ENCODE measurements at places on chromosomes 3 and 15.

- no peak for DNase-seq
Observed at GRCh38 chr15:100186960-100187359, 154.8 kb downstream of the ADAMTS17 start.

GRCh38 chr3:49618412-49618811 is 55.7 kb upstream of the APEH start:
- no peak for DNase-seq

GRCh38 chr3:50211930-50212329 is 6.9 kb downstream of the SLC38A3 start:
- no peak for DNase-seq

DNA sequence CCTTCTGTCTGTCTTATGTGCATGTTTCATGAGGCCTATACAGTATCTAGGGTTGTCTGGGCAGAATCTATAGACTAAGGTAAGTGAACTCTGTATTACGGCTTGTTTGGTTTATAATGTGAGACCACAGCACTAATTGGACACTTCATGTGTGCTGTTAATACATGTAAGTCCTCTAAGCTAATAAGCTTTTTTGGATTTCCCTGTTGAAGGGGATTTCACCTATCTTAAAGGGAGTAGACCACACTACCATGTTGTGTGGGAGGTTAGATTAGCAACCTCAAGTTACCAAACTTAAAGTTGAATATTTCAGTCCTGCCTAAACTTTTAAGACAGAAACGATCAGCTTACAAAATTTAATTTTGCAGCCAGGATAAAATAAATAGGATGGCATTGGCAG is 189.8 kb upstream of the GOLIM4 start:
- no peak for DNase-seq

- no peak for DNase-seq
Observed at GRCh38 chr3:177721864-177722785, 524.8 kb upstream of the TBL1XR1 start.

GRCh38 chr3:140733623-140734022 is 55.8 kb downstream of the TRIM42 start:
- no peak for DNase-seq

- no peak for DNase-seq
Observed at GRCh38 chr3:68360492-68360891, 571.9 kb downstream of the TAFA4 start.

GRCh38 chr15:82135638-82136037 is 89.8 kb upstream of the MEX3B start:
- no peak for DNase-seq

GRCh38 chr3:101925564-101925963 is 76.2 kb downstream of the NFKBIZ start:
- DNase-seq: no peak

DNA sequence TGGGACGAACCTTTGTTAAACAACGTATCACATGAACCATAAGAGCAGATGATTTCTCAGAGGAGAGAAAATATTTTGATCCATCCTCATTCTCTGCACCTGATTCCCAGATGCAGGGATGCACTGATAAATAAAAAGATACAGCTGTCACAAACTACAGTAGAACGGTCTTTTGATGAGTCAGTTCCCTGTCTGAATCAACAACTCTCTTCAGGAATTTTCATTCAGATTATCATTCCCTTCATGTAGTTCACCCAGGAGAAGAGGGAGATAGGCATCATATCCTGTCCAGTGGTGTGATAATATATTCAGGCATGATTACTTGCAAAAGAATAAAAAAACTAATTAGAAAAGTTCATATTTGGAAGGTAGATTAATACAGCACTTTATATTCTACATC is 521.5 kb downstream of the PYDC2 start:
- no peak for DNase-seq

DNA sequence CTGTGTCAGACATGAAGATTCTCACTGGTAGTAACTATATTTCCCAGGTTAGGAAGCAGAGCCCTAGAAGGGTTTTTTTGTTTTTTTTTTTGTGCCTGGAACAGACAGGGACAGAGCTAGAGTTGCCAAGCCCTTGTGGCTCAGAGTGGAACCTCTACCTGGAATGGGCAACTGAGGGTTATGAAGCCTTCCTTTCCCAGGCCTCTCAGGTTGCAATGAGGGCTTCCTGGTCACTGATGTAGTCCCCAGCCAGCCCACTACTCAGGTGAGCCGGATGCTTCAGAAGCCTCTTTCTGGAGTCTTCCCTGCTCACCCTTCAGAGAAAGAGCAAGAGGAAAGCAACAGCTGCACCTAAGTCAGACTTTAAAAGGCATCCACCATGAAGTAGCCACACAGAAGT is 48.8 kb upstream of the MANF start:
- no peak for DNase-seq

GRCh38 chr3:454986-455385 is 258.4 kb downstream of the CHL1 start:
- no peak for DNase-seq

DNA sequence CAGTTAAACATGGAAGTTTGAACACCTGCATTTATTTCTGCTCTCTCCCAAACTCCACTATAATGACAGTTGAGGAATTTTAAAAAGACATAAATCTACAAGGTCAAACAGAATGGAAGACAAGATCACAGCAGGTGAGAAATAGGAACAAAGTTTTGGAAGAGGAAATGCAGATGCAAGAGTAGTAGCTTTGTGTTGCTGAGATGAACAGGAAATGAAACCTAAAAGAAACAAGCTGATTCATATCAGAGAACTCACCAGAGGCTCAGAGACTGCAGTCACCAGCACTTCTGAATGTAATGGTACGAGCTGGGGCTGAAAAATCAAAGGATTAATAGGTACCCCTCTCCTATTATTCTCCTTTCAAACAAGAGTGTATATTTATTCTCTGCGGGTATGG is 459.9 kb downstream of the RAP2B start:
- DNase-seq: no peak

DNA sequence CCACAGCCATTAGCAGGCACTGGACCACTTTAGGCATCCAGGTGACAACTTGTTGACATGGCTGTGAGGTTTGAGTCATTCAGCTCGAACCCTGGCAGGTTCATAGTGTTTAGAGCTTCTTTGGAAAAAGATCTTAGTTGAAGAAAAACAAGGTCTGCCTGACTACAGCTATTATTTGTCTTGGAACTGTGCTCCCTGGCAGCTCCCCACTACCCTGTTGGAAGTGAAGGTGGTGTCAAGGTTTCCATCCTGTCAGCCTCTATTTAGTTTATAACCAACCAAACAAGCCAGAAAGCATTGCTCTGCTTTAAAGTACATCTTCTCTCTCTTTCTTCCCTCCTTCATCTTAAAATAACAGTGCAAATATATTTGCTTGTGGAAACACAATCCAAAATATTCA is 56.8 kb downstream of the KAT2B start:
- DNase-seq: no peak

GRCh38 chr15:49495993-49496753 is 73.1 kb downstream of the FGF7 start:
- no peak for DNase-seq

DNA sequence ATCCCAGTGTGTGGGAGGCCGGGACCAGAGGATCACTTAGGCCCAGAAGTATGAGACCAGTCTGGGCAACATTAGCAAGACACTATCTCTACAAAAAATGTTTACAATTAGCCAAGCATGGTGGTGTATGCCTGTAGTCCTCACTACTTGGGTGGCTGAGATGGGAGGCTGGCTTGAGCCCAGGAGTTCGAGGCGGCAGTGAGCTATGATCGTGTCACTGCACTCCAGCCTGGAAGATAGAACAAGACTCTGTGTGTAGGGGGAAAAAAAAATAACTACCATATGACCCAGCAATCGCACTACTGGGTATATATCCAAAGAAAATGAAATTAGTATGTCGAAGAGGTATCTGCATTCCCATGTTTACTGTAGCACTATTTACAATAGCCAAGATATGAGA is 22.6 kb downstream of the RYK start:
- no peak for DNase-seq

DNA sequence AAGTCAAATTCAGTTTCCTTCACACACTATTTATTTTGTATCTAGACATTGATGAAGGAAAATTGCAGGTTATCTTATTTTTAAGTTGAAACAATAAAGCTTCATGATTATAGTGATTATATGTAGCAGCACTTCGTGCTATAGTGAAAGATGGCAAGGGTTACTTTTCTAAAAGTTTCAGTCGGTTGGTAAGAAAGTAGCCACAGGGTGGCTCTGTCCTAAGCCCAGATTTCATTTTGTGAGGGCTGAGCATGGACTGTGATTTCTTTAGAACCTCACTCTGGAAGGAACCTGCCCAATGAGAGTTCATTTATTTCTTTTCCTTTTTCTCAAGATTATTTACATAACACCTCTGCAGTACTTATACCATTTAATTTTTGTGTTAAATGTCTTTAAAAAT is 66.5 kb downstream of the NME9 start:
- DNase-seq: no peak

DNA sequence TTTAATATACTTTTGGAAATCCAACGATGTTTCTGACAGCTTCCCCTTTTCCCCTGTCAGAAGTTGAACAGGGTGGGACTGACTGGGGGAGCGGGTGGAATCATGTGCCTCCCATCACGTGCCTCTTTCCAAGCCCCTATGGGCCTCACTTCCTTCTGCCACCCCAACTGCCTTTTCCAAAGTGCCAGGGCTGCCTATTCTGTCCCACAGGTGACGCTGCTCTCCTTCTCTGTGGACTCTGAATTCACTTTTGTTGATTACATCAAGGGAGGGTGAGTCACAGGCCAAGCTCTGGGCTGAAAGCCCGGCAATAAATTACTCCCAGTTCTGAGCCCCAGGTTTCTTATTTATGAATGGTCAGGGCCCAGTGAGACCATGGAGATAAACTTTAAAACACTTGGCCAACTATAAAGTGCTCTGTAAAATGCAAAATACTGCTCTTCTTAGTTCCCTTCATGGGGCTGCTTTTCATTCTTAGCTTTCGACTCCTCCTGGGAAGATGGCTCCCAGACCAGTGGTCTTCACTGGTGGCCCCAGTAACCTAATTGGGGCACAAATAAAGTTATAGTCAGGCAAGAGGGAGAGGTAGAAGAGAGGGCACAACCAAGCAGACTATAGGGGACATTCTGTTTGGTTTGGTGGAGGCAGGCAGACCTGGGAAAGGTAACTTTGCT is 12.3 kb downstream of the CPNE9 start:
- peak; percentile 64 for DNase-seq

- DNase-seq: no peak
Observed at GRCh38 chr3:163490119-163490518, 1588.2 kb downstream of the SI start.
